ENCODE measurements at places on chromosomes 7 and 10. TPM values are rescaled to one million over a fixed set of nuclear protein-coding genes. Genes with fewer than 3 reads are reported as not detected.

Gene LUC7L2
- 73.4 TPM for total RNA-seq

Gene FOXI2
- total RNA-seq, result 0.78 TPM

Gene DIP2C
- total RNA-seq, result 36.8 TPM

Gene CARD11
- total RNA-seq, result 3.7 TPM

Gene GRM3
- not detected for total RNA-seq

Gene NKX6-2
- not detected for total RNA-seq

Gene LBX1
- total RNA-seq, result not detected

Gene CLEC5A
- 3.0 TPM for total RNA-seq

Gene NUTM2E
- not detected for total RNA-seq

Gene FEZF1
- not detected for total RNA-seq

Gene ASB10
- not detected for total RNA-seq

Gene RSPH10B
- total RNA-seq, result not detected

Gene PHKG1
- 10.9 TPM for total RNA-seq

Gene MGAM2
- total RNA-seq, result 0.49 TPM

Gene OR13A1
- total RNA-seq, result 0.85 TPM

Gene GBX1
- not detected for total RNA-seq

Gene WBP1L
- 268 TPM for total RNA-seq

Gene COL26A1
- total RNA-seq, result not detected

Gene AKR1D1
- total RNA-seq, result not detected

Gene ZNF804B
- total RNA-seq, result not detected

Gene CACNB2
- total RNA-seq, result 4.5 TPM

Gene PRRT4
- 2.2 TPM for total RNA-seq

Gene MICALL2
- 71.7 TPM for total RNA-seq

Gene TRPV6
- not detected for total RNA-seq

Gene TPST1
- 18.1 TPM for total RNA-seq

Gene ASAH2
- 14.0 TPM for total RNA-seq

Gene PON3
- not detected for total RNA-seq

Gene PDCD4
- total RNA-seq, result 53.5 TPM

Gene TUBAL3
- total RNA-seq, result not detected

Gene CASD1
- total RNA-seq, result 21.0 TPM

Gene NKX1-2
- total RNA-seq, result not detected

Gene OPALIN
- not detected for total RNA-seq

Gene CLRN3
- not detected for total RNA-seq

Gene GPR15LG
- total RNA-seq, result not detected

Gene NME8
- total RNA-seq, result not detected

Gene INA
- total RNA-seq, result not detected

Gene ADAM8
- 14.0 TPM for total RNA-seq

Gene NODAL
- total RNA-seq, result 0.27 TPM

Gene RNF32
- total RNA-seq, result not detected

Gene ABCB1
- total RNA-seq, result 1.4 TPM

Gene CTBP2
- total RNA-seq, result 62.8 TPM

Gene MMP21
- not detected for total RNA-seq

Gene KDM7A
- 42.7 TPM for total RNA-seq

Gene LIPM
- total RNA-seq, result not detected

Gene BBS9
- total RNA-seq, result 23.0 TPM

Gene BEND7
- 15.3 TPM for total RNA-seq

Gene NUP205
- total RNA-seq, result 28.3 TPM

Gene TUBB8
- not detected for total RNA-seq

Gene ZSCAN25
- total RNA-seq, result 13.4 TPM

Gene LIPJ
- not detected for total RNA-seq

Gene PRKRIP1
- total RNA-seq, result 47.0 TPM

Gene C10orf62
- total RNA-seq, result 1.2 TPM

Gene SPDYE17
- total RNA-seq, result not detected

Measured in thoracic aorta (tissue), 2 donors.